ENCODE measurements at places on chromosomes 11 and 22.
A peak's percentile ranks its signal among the peaks of the same experiment; 100 is the strongest.

DNA sequence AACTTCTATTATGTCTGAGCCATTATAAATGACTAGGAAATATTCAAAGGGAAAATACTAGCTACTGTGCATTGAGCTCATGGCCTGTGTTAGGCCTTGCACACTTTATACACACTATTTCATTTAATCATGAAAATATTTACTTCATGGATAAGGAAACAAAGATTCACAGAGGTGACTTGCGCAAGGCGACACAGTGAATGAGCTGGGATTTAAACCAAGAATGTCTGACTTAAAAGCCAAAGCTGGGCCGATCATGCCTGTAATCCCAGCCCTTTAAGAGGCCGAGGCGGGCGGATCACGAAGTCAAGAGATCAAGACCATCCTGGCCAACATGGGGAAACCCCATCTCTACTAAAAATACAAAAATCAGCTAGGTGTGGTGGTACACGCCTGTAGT is 231.5 kb downstream of the MIAT start:
- no peak for DNase-seq

DNA sequence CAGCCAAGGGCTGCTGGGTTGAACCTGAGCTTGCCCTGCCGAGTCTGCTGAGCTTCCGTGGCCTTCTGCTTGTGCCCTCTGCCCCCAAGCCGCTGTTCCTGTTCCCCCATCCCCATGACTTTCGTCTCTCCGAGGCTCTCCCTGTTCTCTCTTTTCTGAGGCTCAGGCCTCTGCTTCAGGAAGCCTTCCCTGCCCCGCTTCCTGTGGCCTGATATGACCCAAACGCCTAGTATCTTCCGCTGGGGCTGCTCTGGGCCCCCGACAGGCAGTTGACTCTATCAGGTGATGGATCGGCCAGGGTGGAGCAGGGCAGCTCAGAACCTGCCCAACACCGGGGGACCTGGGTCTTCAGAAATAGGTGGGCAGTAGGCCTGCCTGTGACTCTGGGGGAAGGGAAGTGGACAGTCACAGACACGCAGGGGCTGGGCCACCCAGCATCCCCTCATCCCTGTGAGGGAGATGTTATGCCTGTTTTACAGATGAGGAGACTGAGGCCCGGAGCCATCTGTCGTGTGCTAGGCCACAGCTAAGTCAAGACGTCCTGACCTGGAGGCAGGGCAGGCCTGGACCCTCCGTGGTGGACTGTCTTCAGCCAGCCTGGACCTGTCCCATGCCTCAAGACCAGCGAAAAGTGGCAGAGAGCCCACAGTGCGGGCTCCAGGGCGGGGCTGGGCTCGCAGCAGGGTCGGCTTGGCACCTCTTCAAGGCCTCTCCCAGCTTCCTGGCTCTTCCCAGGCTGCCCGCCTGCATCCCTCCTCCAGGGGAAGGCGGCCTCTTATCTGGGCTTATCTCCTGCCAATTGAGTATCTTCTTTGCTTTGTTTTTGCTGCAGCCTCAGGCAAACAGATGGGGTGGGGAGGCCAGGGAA is 16.2 kb downstream of the BAD start:
- peak; percentile 44 for DNase-seq

GRCh38 chr22:35629406-35630216 is 12.5 kb upstream of the MB start:
- DNase-seq: no peak

GRCh38 chr11:134668796-134669195 is 256.8 kb upstream of the B3GAT1 start:
- no peak for DNase-seq

GRCh38 chr11:72026090-72026489 is 27.4 kb downstream of the IL18BP start:
- no peak for DNase-seq
